Smooth muscle cell of the brain vasculature (primary cell): ENCODE measurements at places on chromosomes 3 and 15.

- DNase-seq: no peak
Measured at GRCh38 chr3:182027366-182027765, 315.6 kb downstream of the SOX2 start.

GRCh38 chr3:152298393-152299248, 29.9 kb downstream of the MBNL1 start:
- DNase-seq: peak; percentile 60

GRCh38 chr3:142858043-142858442, 30.8 kb downstream of the PCOLCE2 start:
- no peak for DNase-seq

- no peak for DNase-seq
Measured at GRCh38 chr3:121979734-121980449, 42.2 kb downstream of the ILDR1 start.

- DNase-seq: no peak
Measured at GRCh38 chr3:46112984-46113383, 85.7 kb upstream of the XCR1 start.

- DNase-seq: no peak
Measured at GRCh38 chr15:58314593-58315216, 117.1 kb upstream of the LIPC start.

DNA sequence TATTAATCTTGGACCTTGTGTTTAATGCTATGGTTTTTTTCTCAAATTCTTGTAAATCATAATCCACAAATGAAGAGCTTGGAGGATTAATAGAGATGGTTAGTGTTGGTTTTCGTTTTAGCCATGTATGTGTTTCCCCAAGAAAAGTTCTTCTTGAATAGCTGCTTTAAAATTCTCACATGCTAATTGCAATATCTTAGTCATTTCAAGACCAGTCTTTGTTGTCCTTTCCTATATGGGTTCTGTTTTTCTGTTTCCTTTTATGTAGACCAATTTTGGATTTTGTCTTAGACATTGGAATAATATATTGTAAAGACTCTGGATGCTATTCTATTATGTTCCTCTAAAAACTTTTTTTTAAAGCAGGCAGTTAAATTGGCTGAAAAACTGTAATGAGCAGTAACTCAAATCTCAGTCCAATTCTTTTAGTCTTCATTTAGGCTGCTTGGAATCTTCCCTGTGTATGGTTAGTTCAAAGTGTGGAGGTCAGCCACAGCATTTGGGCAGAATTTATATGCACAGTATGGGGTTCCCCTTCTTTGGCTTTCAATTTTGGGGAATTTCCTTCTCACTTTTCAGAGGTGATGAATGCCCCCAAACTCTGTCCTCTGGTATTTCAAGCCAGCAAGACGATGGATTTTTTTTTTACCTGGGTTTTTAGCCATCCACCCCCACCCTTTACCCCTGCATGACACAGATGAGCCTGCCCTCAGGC, 39.1 kb upstream of the DNAJC13 start:
- no peak for DNase-seq

DNA sequence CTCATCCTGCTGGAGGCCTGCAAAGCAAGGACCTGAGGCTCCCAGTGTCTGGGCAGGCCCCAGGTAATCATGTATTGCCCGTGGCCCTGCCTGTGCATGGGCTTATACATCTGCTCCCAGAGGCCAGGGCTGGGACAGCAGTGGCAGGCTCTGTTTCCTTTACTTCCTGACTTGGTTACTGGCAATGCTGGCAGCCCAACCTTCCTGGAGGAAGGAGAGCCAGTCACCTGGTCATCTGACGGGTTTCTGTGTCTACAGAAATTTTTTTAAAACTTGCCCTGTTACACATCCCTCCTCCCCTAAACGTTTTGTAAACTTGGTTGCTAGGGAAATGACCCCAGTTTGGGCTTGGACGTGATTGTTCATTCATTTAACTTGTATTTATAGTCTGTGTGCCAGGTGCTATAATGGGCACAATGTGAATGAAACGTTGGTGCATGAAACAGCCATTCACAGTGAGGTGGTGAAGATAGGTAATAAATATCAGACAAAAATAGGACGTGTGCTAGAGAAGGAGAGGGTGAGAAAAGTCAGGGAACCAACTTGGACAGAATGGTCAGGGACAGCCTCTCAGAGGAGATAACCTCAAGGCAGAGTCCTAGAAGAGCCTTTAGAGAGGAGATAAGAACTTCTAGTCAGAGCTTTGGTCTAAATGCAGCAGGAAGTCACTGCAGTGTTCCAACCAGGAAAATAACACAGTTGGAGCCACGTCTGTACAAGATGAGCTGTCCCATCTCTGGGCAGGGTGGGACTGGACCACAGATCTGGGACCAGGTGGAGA, 14.1 kb downstream of the TEX264 start:
- DNase-seq: no peak

DNA sequence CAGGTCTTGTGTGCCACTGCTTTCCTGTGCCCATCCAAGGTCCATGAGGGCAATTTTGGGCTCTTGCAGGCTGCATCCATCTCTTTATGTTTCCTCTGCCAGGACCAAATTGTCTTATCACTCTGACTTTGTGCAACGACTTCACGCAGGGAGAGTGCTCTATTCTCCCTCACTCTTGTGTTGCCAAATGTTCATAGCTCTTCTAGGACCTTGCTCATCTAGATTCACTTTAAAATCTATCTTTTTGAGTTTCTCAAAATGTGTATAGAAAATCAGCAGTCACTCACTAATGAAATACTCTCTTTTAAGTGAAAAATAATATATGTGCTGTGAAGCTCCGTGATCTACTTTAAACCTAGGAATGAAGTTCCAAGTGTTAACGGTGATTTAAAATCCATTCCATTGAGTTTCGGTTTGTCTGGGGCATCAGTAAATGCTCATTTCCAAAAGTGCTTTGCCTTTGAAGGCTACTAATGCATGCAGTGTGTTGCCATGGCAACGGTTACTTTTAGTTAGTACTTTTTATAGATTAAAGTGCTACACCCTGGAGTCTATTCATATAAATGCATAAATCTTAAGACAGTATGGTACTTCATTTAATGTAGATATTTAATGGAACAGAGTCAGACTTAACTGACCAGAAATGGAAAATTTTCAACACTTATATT, 46.6 kb upstream of the GOLGA8J start:
- no peak for DNase-seq

GRCh38 chr3:55556619-55557537, 69.8 kb upstream of the WNT5A start:
- no peak for DNase-seq

DNA sequence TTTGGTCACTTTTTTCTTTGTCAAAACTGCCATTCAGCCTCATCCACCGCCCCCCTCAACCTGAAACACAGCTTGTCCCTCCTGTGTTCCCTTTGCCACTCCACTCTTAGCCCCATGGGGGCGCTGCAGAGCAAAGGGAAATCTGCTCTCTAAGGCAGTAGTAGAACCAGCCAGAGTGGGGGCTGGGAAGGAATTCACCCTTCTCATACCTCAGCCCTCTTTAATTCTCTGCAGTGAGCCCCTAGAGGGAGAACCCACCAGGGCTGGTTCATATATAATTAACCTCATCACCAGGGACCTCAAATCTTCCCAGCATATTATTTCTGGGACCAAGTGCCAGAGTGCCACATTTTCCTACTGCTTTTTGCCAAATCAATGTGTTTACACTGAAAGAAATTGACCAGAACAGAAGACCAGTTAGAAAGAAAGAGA, 2.8 kb upstream of the BCL6 start:
- DNase-seq: no peak

DNA sequence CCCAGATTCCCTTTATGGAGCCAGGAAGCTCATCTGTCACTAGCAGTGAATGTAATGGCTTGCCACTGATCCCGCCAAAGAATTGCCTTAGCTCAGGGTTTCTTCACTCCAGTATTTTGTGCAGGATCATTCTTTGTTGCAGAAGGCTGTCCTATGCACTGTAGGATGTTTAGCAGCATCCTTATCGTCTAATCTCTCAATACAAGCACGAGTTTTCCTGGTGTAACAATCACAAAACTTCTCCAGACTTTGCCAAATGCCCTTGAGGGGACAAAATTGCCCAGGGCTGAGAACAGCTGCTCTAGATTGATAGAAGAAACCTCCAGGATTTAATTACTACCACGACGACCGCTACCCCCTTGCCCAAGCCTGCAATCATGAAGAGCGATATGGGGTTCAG, 6.8 kb upstream of the SHQ1 start:
- no peak for DNase-seq

DNA sequence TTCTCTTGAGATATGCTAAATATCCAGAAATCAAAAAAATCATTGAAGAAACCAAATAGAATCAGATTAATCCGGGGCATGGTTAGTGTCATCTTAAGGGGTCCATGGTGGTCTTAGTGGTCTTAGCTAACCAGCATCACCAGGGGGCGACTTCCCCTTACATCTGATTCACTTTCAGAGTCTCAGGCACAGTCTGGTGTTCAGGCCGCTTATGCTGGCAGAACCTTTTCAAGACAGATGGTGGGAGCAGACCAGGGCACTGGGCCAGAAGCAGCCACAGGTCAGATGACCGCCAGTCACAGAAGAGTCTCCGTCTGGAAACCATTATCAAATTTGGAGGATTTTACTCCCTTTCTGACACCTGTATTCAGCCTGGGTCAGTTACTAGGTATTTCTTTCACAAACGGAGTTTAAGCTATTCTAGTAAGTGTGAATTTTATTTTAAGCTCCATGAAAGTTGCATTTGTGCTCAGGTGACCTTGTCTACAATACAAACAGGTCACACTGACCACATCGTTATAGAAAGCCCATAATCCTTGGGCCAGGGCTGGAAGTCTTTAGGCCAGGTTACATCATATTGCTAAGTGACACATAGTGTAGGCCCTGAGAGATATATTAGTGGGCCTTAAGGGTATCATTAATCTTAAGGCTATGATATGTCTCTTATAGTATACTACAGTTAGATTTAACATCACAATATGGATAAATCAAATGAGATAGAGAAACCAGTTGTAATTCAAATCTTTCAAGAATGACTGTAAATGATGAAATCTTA, 365.5 kb downstream of the GBE1 start:
- no peak for DNase-seq

GRCh38 chr3:9301798-9302197, 52.4 kb upstream of the SRGAP3 start:
- no peak for DNase-seq

GRCh38 chr15:40106203-40107161, 2.2 kb downstream of the BMF start:
- no peak for DNase-seq

DNA sequence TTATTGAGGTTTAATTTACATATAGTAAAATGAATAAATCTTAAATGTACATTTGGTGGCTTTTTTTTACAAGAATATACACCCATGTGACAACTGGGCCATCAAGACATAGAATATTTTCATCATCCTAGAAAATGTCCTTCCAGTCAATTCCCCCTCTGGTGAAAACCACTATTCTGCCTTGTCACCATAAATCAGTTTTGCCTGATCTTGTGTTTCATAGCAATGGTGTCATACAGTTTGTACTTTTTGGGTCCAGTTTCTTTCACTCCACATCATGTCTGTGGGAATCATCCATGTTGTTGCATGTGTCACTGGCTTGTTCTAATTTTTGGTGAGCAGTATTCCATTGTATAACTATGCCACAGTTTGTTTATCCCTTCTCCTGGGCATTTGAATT, 133.1 kb downstream of the PDCD6IP start:
- no peak for DNase-seq

DNA sequence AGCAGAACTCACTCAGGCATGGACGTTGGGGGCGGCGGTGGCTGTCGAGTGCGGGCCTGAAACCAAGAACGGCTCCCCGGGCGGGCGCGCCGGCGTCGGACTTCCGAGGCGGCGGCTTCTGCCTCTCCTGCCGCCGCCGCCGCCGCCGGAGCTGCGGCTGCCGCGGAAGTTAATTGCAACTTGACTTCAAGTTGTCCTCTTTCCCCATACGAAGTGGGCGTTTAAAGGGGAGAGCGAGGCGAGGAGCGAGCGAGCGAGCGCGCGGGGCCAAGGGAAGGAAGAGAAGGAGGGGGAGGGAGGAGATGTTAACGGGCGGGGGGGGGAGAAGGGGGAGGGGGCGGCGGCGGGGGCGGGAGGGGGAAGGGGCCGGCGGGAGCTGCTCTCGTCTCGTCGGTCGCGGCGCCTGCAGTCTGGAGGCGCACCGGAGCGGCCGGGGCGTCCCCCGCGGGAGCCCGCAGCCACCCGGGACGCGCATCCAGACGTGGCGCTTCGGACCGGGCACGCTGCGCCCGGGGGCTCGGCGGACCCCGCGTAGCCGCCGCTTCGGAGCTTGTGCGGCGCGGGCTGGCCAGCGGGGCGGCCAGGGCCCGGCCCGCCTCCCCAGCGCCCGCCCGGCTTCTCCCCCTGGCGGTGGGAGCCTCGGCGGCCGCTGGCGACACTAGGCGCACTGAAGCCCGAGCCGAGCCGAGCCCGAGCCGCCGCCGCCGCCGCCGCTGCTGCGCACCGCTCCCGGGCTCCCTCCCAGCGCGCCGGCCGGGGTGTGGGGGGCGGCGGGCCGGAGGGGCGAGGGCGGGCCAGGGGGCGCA, 19.7 kb upstream of the SATB1 start:
- no peak for DNase-seq

GRCh38 chr3:69231929-69232440, 109.6 kb upstream of the LMOD3 start:
- no peak for DNase-seq

DNA sequence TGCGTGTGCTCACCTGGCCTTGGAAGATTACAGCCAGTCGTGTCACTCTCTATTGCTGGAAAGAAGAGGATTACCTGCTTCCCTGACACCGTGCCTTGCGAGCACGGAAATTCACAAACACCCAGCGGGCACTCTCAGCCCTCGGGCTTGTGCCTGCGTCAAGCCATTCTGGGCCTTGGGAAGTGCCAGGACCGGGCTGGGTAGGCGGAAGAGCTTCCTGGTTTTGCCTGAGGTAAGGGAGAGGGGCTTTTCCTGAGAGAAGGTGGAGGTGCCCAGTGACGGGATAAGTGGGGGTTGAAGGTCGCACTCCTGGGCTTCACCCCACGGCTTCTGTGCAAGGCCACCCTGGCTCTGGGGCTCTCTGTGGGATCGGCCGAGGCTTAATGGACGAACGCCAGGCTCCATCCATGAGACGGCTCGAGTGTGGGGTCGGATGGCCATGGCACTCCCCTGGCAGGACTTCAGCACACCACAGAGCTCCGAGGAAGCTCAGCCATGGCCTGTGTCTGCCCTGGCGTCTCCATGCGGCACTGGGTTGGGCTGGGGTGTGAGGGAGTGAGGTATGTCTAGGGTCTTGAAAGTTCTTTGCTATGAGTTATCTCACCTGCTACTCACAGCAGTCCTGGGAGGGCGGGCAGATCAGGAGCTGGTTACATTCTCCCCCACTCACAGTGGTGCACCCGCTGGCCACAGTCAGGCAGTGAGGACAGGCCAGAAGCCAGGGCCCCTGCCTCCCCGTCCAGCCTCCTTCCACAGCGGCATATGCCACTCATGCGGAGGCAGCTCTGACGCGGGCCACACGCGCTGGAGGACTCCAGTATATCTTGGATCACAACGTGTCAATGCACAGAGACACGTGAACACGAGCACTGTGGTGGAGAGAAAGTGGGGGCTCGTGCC, 209.0 kb downstream of the XXYLT1 start:
- DNase-seq: no peak

- DNase-seq: no peak
Measured at GRCh38 chr3:10602271-10602670, 96.9 kb upstream of the ATP2B2 start.

DNA sequence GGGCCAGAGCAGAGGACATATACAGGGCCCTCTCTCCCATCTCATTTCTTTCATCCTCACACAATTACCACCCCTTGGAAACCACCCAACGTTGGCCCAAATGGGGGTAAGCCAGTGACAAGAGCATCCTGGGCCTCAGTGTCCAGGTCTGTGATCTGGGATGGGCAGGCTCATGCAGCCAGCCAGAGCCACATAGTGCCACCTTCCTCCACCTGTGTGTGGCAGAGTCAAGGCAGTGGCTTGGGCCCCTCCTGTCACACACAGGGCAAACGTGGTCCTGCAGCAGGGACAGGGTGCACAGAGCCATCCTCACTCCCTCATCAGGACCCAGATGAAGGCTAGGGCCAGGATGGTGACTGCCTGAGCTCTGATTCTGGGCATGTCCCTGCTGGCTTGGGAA, 2.3 kb upstream of the MYL3 start:
- no peak for DNase-seq
